Mucosa of descending colon (tissue), 3 donors: ENCODE measurements at places on chromosomes 7 and 10. TPM values are rescaled to one million over a fixed set of nuclear protein-coding genes. Genes with fewer than 3 reads are reported as not detected.

GRCh38 chr7:46755120-46756034, 826.5 kb downstream of the TNS3 start:
- DNase-seq = no peak

HMX2 gene
- 0.17 TPM for total RNA-seq

STAG3 gene
- 6.4 TPM for total RNA-seq

DNA sequence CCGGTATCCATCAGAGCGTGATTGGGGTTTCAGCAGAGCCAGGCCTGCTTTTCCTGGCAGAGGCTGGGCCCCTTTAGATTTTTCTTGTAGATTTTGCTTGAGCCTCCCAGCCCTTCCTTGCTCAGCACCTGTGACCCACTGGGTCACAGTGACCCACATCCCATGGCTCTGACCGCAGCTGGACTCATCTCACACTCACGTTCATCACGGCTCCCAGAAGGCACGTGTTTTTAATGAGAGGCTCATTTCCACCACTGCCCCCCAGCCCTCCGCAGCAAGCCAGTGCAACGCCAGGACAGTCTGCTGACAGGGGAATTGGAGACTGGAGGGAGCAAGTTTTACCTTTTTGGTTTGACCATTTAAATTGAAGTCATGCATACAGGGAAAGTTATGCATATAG, 155.7 kb downstream of the CUX1 start:
- DNase-seq = no peak

ABCB1 gene
- total RNA-seq = 226 TPM

GRCh38 chr10:98367604-98368451, 47.2 kb downstream of the PYROXD2 start:
- DNase-seq = no peak

GRCh38 chr7:93945756-93946535, 24.4 kb downstream of the GNG11 start:
- DNase-seq = no peak

- DNase-seq = no peak
Observed at GRCh38 chr7:139718141-139718540, 59.7 kb downstream of the HIPK2 start.

DNA sequence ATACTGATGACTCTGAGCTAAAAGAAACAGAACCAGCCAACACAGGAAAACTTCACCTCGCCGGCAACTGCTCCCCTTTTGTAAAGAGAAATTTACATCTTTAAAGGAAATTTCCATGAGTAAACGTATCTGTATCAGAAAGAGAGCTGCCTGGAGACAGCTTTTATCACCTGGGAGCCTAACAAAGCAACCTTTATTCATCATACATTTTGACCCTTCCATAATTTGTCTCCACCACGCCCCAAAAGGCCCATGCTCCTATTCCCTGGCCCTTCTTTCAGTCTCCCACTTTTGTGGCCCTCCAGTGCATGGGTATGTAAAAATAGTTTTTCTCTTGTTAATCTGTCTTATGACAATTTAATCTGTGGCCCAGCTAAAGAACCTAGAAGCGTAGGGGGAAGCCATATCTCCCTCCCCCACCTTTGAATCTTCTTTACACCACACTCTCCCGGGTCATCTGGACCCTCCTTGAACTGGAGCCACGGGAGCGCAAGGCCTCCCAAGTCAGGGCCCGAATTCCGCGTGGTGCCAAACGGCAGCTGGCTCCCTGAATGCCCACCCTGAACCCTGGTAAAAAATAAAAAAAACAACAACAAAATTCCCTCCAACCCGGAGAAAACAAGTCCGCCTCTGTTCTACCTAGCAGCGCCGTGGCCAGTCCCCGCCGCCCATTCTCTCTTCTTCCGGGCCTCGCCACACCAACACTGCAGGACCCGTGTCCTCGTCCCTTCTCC, 15.4 kb upstream of the FKBP9 start:
- no peak for DNase-seq

- no peak for DNase-seq
Observed at GRCh38 chr10:92662848-92663247, 26.9 kb upstream of the HHEX start.

DNA sequence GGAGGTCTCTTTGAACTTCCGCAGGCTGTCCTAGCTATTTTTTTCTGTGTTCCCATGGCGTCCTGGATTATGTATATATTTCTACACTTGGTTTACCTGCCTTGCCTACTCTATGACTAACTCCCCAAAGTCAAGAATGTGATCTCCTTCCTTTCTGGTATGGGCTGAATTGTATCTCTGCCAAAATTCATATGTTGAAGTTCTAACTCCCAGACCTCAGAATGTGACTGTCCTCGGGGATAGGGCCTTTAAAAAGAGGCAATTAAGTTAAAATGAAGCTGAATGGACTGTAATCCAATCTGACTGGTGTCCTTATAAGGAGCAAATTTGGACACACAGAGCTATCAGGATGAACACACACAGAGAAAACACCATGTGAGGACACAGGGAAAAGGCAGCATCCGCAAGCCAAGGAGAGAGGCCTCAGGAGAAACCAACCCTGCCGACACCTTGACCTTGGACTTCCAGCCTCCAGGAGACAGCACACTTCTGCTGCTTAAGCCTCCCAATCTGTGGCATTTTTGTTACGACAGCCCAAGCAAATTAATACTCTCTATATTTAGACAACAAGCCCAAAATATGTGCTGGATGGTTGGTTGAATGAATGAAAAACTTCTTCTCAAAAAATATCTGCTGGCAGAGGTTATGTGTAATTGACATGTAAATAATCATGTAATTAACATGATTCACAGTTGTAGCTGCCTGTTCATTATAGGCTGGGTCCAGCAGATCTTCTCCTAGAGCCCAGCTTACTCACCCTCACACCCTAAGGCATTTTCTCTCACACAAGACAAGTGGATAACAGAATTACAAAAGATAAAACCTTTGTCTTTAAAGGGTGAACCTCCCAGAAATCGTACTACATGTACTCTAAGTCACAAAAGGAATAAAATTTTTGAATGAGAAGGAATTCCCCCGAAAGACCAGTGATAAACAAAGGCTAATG, 123.7 kb downstream of the CUBN start:
- no peak for DNase-seq

DNA sequence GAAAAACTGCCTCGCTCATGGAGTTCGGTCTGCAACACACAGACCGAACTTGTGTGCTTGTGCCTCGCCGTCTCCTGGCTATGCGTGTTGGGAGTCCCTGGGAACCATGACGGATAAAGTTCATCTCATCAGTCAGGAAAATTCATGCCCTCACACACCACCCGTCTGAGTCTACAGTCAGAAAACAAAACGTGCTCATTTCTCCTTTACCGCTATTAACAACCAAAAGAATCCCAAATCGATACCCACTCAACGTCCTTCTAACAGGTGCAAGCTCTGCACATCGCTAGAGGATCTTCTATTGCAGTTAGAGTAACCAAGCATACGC, 13.6 kb downstream of the CNPY1 start:
- no peak for DNase-seq

ATP6V1F gene
- 82.4 TPM for total RNA-seq

ATOH7 gene
- total RNA-seq = not detected

DNA sequence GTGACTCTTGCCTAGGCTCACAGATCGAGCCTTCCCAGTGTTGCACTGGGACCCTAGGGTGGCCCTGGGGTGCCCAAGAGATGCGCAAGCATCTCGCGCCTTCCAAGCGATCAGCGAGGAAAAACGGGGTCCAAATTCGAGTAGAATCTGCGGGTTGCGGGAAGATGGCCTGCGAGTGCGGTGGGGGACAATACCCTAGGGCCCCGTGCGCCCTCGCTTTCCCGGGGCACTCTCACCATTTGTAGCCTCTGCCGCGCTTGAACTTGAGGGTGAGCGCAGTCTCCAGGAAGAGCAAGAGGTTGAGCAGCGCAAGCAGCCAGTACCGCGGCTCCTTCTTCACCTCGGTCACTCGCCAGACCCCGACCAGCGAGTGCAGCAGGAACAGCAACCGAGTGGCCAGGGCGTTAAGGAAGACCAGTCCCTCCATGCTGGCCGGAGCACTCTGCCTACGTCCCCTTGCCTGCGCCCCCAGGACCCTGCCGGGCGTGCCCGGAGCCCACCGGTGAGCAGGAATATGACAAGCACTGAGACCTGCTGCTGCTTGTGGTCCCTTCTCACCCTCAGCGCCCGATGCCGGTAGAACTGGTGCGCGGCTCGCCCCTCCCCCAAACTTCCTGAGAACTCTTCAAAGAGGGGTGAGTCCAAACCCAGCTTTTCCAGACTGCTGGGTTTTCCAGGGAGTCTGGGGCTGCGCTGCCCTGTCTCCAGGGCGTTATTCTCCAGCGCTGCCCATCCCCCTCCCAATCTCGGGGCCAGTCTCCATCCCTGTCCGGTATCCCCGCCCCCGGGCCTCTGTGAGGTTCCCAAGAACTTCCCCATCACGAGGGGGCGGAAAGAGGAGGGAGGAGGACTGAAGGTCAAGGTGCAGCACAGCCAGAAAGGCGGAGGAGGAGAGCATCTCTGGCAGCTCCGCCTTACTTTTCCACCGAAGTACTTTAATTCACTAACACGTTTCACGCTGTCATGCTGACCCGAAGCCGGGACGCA, at the start of gene TMEM26:
Gene TMEM26 (minus strand): TSS at position 727 of the 987 bp plus-strand sequence. CDS start 300 bp downstream, at position 427.
- DNase-seq = peak; percentile 51

DNA sequence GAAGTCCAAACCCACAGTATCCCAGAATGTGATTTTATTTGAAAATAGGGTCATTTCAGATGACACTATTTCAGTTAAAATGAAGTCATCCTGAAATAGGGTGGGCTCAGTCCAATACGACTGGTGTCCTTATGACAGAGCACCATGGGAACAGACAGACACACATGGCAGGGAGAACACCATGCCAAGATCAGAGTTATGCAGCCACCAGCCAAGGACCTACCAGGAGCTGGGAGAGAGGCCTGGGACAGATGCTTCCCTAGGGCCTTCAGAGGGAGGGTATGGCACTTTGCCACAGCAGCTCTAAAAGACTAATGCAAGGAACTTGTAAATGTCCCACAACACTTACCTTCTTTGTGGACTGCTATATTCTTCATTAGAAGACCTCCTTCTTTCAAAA, 226.5 kb downstream of the NEBL start:
- no peak for DNase-seq

- no peak for DNase-seq
Observed at GRCh38 chr10:70619271-70620019, 16.9 kb upstream of the PRF1 start.

- no peak for DNase-seq
Observed at GRCh38 chr10:113003052-113003451, 53.0 kb downstream of the TCF7L2 start.

DNA sequence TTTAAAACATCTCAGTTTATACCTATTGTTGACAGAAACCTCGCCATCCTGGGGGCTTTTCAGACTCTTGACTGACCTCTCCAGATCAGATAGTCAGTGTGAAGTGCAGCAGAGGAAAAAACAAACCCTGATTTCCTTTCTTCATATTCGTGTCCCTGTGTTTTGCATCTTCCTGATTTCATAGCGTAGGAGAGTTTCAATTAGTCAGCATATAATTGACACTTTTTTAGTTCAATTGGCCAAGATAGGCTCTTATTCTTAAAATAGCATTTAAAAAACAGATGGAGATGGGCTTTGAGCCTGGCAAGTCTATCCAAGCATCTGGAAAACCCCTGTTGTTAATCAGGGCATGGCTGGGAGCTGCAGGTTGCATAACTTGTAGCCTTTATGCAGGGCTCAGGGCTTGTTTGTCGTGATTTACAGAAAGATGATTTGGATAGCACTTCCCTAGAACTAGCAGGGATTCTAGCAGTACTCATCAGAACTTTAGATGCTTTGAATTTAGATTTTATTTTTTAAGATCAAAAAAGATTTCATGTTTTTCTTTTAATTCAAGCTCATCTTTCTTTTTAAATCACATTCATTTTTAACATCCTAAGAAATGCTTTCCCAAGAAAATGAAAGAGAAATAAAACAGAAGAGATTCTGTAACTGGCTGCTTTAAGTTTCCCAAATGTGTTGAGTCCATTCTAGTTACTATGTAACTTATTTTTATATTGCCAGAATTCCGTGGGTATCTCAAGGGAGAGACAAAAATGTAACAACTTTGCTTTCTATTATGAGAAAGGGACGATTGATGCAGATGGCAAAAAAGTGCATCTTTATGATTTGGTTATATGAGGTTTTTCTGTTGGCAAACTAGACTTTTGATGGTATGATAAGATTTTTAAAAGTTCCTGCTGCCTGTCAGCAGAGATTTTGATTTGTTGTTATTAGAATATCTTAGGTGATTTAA, 270.8 kb upstream of the FZD8 start:
- DNase-seq = no peak

- DNase-seq = no peak
Observed at GRCh38 chr10:110959379-110960332, 40.3 kb downstream of the SHOC2 start.

DNA sequence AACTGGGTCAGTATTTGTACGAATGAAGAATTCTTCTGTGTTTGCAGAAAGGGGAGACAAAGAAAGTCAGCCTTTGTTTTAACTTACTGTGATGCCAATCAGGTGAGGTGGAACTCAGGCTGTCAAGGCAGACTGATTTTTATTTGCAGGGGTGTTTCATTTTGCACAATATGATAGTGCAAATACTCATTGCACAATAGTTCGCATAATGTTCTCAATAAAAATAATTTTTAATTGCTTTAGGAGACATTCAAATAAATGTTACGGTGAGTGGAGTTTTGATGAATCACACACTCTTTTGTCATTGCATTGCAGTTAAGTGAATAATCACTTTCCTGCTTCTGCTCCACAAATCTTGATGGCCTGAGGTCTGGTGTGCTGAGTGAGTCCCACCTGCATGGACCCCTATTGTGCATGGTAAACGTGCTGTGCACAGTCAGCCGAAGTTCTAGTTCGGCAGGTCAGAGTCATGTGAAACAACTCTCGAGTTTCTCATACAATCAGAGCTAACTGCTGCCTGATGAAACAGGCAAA, 141.3 kb upstream of the FZD8 start:
- DNase-seq = no peak

AGBL3 gene
- total RNA-seq = 2.5 TPM

DNA sequence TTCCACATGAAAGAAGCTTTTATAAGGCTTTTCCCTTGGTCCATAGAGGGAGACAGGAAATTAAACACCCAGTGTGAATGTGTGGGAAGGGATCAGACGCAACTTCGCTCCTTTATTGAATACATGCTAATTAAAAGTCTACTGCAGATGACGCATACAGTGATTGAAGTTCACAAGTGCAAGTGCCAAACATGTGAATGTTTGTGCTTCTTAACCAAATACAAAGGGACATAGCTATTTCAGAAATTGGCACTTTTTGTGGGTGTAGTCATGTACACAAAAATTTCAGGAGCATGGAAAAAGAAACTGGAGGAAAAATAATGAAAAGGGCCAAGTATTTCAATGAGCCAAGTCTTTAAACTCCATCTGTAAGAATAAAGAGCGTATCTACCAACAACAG, 283.7 kb downstream of the SKAP2 start:
- no peak for DNase-seq

- DNase-seq = peak; percentile 62
Observed at GRCh38 chr7:2644562-2645273, 12.9 kb downstream of the TTYH3 start.

- no peak for DNase-seq
Observed at GRCh38 chr7:117941138-117941810, 68.0 kb upstream of the CTTNBP2 start.

GRCh38 chr10:48536916-48537890, 67.7 kb downstream of the ARHGAP22 start:
- DNase-seq = no peak

GRCh38 chr10:63537536-63537935, 16.3 kb downstream of the REEP3 start:
- DNase-seq = no peak

GRCh38 chr10:49165821-49166483, 22.2 kb downstream of the TMEM273 start:
- no peak for DNase-seq

GRID1 gene
- 0.61 TPM for total RNA-seq
